ENCODE measurements at places on chromosomes 16 and 17. TPM values are rescaled to one million over a fixed set of nuclear protein-coding genes. Genes with fewer than 3 reads are reported as not detected.

Gene TBX4
- total RNA-seq, result not detected

Gene ST6GALNAC2
- under 0.01 TPM for total RNA-seq

Gene SLC6A2
- not detected for total RNA-seq

Gene CCNF
- total RNA-seq, result 25.2 TPM

Gene CAPNS2
- 1.7 TPM for total RNA-seq

Gene LGALS9C
- not detected for total RNA-seq

All from vein endothelial cell (primary cell).